ENCODE measurements at places on chromosomes 3 and 15.

DNA sequence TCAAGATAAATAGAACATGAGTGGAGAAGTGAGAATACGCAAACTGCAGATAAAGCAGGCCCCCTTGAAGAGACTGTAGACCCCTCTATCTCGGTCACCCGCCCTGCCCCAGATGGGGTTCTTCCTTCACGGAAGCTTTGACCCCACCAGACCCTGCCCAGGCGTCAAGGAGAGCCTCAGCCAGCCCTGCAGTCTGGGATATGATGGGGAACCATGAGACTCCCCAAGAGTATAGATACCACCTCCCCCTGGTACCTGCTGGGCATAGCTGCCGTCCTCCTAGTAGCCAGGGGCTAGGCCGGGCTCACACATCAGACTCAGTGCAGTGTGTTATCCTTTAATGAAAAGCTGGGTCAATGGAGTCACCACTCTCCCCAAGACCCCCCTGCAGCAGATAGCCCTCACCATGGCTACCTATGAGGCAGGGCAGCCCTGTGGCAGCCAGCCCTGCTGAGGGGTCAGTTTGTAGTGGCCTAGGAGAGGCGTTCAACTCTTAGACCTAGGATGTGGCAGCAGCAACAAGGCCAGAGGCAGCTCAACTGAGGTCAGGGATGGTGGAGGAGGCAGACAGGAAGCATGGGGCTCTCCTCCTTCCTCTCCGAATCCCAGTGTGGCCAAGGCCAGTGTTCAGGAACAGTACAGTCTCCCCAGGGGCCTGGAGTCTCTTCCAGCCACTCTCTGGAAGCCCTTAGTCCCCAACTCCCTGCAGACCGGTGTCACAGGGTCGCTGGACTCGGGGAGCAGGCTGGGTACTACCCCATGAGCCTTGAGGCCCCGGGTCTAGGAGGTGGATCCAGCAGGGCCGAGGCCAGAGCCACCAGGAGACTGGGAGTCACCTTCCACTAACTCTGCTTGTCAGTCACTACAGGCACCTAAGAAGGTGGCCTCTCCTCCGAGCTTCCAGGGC lies 26.1 kb downstream of the PLXNB1 start:
- DNase-seq = peak; percentile 9

- no peak for DNase-seq
Measured at GRCh38 chr15:33888176-33888575, 80.1 kb upstream of the CHRM5 start.

- no peak for DNase-seq
Measured at GRCh38 chr3:95752199-95752598, 1062.2 kb upstream of the EPHA6 start.

DNA sequence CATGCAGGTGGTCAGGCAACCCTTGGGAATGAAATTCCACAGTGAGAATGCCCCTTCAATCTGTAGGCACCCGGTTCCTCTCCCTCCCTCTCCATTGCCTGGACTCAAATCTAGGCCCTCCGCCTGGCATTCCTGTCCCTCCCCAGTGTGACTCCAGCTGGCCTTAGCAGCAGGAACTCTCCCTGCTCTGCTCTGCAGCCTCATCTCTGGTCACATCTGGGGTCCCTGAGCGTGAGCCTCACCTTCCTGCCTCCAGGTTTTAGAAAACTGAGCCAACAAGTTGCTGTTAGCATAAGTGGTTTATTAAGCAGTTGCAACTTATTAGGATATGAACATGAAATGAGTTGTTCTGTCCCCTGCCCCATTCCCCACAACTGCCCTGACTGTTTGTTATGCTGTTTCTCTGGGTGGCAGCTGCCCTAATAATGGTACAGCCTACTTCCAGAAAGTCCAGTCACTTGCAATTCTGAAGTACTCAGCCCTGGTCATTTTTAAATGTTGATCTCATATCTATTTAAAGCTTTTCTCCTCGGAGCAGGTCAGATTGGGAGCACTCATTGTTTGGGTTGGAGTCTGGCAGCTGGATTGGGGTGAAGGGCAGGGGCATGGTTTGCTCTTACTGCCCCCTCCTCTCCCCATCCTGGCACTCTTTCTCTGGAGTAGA lies 63.0 kb upstream of the ANKRD34C start:
- no peak for DNase-seq
